Smooth muscle cell of the umbilical artery (primary cell): ENCODE measurements at places on chromosomes 2 and 18. TPM values are rescaled to one million over a fixed set of nuclear protein-coding genes. Genes with fewer than 3 reads are reported as not detected.

RGPD3 gene
- 0.30 and 0.37 TPM in 2 replicates for total RNA-seq

KIAA2012 gene
- under 0.01 and 0.09 TPM in 2 replicates for total RNA-seq

RAPGEF4 gene
- total RNA-seq = 0.28 and 2.7 TPM in 2 replicates

RASGRP3 gene
- total RNA-seq = 0.69 and 1.8 TPM in 2 replicates

HOXD4 gene
- total RNA-seq = 0.30 and 1.2 TPM in 2 replicates

UGT1A4 gene
- not detected in 2 replicates for total RNA-seq

CMPK2 gene
- total RNA-seq = 0.32 and 0.59 TPM in 2 replicates

BMP10 gene
- total RNA-seq = not detected in 2 replicates

IGFBP2 gene
- total RNA-seq = 8.9 and 141 TPM in 2 replicates

HTR2B gene
- 0.51 and 2.1 TPM in 2 replicates for total RNA-seq

KCNJ3 gene
- under 0.01 TPM in 1 of 2 replicates, not detected in the other for total RNA-seq

SPIRE1 gene
- total RNA-seq = 26.4 and 34.0 TPM in 2 replicates

CAPN14 gene
- total RNA-seq = under 0.01 and 0.14 TPM in 2 replicates

MAB21L4 gene
- not detected in 2 replicates for total RNA-seq

MTCL1 gene
- total RNA-seq = 28.5 and 67.3 TPM in 2 replicates

ABCG5 gene
- total RNA-seq = not detected in 2 replicates

CCDC121 gene
- total RNA-seq = 0.83 and 1.8 TPM in 2 replicates

UBXN4 gene
- total RNA-seq = 65.3 and 82.4 TPM in 2 replicates

CNDP1 gene
- not detected in 2 replicates for total RNA-seq

MALL gene
- 0.30 and 1.2 TPM in 2 replicates for total RNA-seq

ARID5A gene
- total RNA-seq = 3.0 and 4.4 TPM in 2 replicates

UNC80 gene
- not detected in 2 replicates for total RNA-seq

TBR1 gene
- total RNA-seq = under 0.01 TPM in 1 of 2 replicates, not detected in the other
